Activated T-helper 1 cell treated with anti-CD3 and anti-CD28 coated beads, Interleukin-12 subunit alpha, Interleukin-12 subunit beta, Interleukin-2, Interleukin-4 antibody, amounts not matched to agents 30 ng/mL and 10 ng/mL and 1 ng/mL, durations not matched to agents 14 hours and 24 hours and 36 hours (primary cell): ENCODE measurements at places on chromosomes 3 and 15.

DNA sequence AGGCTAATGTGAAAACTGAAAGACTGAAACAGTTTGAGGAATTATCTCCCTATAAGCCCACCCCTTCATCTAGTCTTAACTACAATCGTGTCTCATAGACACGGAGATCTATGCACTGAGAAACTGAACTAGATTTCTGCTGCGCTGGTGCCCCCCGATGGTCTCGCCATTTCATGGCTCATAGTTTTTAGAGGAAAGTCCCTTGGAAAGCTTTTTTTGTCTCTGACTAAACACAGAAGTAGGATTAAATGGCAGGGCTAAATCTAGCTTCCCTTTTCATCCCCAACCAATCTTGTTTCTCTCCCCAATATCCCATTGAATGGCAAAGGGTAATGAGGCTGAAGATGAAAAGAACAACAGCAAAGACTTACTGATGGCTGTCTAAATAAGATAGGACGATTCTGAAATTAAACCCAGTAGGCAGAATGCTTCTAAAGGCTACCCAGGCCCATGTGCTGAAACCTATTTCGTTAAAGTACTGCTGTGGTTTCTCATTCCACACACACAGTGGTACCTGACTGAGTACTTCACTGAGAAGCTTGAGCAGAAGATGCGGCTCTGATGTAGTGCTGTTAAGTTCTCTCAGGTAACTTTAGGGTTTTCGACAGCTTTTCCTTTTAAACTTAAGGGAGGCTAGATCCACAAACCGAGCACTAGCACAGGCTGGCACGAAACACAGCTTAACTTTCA is 142.7 kb downstream of the GADL1 start:
- DNase-seq: peak; percentile 26

DNA sequence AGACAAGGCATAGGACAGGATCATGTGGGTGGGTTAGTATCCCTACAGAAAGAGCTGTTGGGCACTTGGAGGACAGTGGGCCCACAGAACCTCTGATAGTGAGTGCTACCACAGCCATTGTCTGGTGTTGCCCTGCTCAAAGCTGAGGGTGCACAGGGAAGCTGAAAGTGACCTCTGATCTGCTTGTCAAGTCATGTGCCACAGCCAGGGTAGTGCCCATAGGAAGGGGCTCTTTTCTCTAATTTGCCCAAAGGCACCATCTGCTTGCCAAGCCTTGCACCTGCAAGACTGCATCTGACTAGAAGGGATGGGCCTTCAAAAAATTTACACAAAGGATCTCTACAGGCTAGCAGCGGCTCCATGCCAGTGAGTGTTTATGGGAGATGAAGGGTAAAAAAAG is 87.4 kb upstream of the GSK3B start:
- no peak for DNase-seq

- no peak for DNase-seq
Measured at GRCh38 chr3:46664188-46664970, 29.1 kb downstream of the ALS2CL start.

- DNase-seq: no peak
Measured at GRCh38 chr3:13500133-13500885, 20.2 kb downstream of the HDAC11 start.

DNA sequence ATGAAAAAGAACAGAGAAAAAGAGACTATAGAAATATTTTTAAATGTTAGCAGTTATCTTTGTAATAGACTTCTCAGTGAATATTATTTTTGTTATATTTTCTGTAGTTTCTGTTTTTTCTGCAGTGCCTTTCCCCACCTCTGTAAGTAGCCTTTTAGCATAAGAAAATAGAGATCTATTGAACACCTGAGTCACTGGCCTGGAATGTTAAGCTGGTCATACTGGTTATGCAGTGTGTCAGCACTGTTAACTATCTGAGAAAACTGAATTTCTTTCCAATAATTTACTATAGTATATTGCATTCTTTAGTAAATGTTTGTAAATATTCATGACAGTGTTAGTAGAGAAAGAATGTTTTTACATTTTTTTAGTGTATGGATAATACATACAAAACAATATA is 79.8 kb downstream of the NECTIN3 start:
- DNase-seq: no peak

GRCh38 chr3:98980915-98981596 is 79.6 kb upstream of the DCBLD2 start:
- no peak for DNase-seq

GRCh38 chr15:53841651-53842050 is 82.2 kb upstream of the WDR72 start:
- no peak for DNase-seq

DNA sequence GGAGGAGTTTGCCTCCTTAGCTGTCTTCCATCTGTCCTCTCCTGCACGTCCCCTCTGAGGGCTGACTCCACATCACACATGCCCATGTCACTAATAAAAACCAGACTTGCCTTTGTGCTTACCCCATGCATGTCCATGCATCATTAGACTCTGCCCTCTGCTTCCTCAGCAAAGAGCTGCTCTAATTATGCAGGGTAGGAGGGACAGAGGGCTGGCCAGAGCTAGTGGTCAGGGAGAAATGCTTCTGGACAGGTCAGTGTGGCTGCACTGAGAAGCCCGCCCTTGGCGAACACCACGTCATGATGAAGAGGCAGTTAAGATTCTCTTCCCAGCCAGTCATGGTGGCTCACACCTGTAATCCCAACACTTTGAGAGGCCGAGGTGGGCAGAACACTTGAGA is 8.9 kb downstream of the CA12 start:
- DNase-seq: no peak

DNA sequence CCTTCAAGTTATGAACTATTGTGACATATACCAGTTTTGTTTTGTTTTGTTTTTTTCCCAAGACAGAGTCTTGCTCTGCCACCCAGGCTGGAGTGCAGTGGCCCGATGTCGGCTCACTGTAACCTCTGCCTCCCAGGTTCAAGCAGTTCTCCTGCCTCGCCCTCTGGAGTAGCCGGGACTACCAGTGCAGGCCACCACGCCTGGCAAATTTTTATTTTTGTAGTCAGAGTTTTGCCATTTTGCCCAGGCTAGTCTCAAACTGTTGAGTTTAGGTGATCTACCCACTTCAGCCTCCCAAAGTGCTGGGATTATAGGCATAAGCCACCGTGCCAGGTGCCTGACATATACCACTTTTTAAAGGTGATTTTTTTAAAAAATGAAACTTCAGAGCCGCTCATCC is 74.6 kb downstream of the ARRDC4 start:
- DNase-seq: no peak

DNA sequence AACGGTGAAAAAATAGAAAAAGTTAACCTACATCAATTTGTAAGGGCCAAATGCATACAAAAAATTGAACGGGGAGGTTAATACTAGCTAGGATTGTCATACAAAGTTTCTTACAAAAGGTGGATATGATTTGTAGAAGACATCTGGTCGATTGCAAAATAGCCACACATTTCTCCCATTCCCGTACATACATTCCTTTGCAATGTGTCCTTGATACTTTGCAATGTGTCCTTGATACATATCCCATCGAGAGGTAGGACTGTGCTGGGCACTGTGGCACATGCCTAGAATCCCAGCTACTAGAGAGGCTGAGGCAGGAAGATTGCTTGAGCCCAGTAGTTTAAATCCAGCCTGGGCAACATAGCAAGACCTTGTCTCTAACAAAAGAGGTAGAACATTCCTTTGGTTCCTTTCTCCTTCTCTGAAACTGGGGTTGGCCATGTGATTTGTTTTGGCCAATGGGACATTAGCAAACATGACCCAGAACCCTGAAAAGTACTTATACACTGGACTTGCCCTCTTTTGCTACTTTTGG is 9.5 kb downstream of the TTBK2 start:
- no peak for DNase-seq

- DNase-seq: no peak
Measured at GRCh38 chr15:101641894-101642293, 10.3 kb downstream of the TM2D3 start.

- no peak for DNase-seq
Measured at GRCh38 chr3:127422663-127423375, 135.0 kb upstream of the PRR20G start.

DNA sequence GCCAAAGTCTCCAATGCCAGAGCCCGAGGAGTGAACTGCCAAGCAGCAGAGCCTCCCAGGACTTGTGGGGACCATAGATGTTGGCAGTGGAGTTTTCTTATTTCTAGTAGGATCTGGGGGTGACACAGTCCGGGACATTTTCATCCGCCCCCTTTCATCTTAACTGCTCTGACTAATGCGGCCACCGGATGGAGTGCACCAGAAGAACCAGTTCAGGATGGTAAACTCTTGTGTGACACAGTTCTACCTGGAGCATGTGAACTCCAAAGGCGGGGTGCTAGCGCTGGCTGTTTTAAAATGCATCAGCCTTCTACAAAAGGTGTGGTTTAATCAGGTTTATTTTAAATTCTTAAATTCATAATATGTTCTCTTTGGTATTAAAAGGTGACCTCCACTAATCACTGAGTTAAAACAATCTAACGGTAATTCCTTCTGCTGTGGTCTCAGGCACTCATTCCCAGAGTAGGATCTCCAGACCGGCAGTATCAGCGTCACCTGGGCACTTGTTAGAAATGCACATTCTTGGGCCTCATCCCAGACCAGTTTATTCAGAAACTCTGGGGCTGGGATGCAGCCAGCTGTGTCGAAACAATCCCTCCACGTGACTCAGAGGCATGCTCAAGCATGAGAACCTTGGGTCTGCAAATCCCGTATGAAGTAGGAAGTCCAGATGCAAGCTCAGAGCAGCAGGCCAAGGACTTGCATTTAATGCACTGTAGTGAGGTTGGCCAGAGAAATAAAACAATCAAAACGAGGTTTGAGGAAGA is 105.5 kb downstream of the GABRB3 start:
- DNase-seq: no peak

DNA sequence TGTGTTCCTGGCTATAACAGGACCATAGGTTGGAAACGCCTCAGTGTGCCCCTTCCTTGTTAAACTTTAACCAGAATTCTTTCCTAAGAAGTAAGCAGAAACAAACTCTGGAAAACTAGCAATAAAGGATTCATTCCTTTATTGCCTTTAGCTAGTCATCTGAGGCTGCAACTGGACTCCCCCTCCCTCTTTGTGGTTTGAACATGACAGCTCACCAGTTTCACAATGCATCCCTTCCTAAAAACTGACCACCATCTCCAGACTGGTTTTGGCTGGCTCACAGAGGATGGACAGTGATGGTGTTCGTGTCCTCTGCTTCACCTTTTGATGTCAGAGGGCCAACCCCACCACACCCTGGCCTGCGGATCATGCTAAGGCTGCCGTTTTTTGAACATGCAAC is 27.9 kb upstream of the TGFBR2 start:
- DNase-seq: no peak

GRCh38 chr3:31546162-31546561 is 13.4 kb downstream of the STT3B start:
- no peak for DNase-seq

- DNase-seq: no peak
Measured at GRCh38 chr3:45084820-45085816, 59.0 kb downstream of the CLEC3B start.

DNA sequence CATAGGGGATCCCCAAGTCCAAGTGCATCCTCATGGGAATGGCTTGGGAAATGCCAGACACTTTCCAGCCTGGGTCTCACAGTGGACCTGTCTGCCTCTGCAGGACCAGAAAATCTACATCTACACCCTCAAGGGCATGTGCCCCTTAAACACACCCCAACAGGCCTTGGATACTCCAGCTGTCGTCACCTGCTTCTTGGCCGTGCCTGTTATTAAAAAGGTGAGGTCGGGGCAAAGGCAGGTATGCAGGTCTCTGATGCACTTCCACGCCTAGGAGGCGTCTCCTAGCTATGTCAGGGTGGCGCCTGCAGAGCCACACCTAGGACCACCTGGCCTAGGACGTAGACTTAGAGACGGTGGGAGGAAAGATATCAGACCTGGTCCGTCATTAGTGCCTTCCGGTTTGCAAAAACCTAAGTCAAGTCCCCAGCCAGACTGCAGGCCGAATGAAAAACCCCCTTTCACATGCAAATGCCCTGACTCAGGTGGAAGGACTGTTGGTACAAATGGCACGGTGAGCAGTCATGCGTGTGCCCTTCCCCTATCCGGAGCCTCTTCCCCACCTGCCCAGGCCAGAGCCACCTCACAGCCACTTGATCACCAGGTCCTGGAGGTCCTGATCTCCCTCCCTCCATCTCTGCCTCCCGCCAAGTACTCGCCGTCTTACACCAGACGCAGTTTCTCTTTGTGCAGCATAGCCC is 143.5 kb downstream of the LRRK1 start:
- DNase-seq: no peak

DNA sequence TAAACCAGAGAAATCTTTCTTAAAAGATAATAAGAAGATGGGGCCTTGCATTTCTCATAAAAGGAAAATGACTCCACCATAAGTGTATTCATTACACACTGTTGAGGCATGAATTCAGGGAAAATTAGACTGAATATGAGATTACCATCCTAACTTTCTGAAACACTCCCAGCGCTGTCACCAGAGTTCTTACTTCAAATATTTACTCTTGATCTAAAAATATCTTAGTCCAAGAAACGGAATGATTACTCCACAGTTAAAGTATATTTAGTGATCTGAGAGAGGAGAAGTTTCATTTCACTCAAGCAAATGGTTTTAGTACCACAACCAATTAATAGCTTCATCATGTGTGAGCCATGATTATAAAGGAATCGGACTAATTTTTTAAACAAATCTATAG is 300.3 kb downstream of the ZBTB20 start:
- DNase-seq: no peak

- DNase-seq: no peak
Measured at GRCh38 chr3:182755308-182755707, 38.0 kb upstream of the ATP11B start.

DNA sequence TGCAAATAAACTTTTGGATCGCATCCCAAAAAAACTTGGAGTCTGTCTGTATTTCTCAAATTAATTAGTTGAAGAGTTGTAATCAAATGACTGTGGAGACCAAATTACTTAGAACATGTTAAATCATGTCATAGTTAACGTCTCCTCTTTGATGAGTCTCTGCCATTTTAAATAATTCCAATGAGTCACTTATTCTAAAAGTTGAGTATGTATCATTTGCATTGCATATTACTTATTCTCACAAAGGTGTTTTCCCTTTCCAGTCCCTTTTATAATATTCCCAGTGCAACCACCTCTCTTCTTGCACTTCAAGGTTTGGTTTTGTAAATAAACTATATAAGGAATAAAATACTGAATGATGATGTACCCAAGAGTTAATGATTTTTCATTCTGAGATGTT is 36.0 kb upstream of the MBNL1 start:
- no peak for DNase-seq

DNA sequence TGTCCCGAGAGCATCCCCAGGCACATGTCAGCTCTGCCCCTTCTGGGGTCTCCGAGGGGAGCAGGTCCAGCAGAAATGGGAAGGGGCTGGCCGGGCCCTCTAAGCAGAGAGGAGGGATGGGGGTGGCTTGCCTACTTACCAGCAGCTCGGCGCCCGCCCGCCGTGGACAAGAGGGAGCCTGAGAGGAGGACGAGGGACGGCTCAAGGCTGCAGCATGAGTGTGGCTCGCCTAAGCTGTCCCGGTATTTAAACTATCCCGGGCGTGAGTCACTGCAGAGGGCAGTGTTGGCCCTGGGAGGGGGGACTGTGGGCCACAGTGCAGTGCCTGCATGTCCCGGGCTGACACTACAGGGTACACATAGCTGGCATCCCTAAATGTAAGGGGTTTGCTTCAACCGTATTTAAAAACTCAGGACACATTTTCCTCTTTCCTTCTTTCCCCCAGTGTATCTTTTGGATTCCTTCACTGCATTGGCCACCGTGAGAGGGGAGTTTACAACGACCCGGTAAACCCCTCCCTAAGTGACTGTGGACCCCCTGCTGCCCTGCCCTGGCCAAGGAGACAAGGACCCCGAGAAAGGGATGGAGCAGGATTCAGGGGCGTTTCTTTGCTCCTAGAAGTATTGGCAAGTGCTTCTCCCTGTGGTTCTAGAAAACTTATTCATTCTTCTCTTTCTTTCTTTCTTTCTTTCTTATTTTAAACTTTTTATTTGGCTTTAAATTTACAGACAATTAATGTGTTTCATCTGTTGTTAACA is at the start of gene LRRC15:
Gene LRRC15, minus strand, starts transcription at position 222 of the 758 bp plus-strand sequence. CDS start 8,700 bp downstream, outside the sequence.
- DNase-seq: no peak
